ENCODE measurements at places on chromosomes 11 and 22. TPM values are rescaled to one million over a fixed set of nuclear protein-coding genes. Genes with fewer than 3 reads are reported as not detected.

VPS51 gene
- polyA plus RNA-seq = 119 TPM

LIPT2 gene
- polyA plus RNA-seq = 1.3 TPM

BTBD18 gene
- 0.05 TPM for polyA plus RNA-seq

GRIK4 gene
- polyA plus RNA-seq = not detected

DNA sequence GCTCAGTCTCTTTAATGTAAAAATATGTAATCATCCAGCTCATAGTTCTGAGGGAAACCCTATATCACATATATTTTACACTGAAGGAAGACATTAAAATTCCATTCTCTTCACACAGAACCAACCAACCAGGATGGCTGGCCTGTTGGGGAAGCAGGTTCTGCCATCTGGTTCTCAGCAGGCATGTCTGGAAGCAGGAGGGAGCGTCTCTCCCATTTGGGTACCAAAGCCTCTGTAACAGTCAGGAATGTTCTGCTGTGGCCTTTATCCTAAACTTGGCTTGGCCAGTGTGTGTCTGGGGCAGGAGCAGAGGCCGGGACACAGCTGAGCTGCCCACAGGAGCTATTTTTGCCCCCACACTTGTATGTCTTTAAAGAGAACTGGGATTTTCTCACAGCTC is 29.2 kb downstream of the SGSM3 start:
- DNase-seq = no peak

- DNase-seq = no peak
These were observed 237.8 kb downstream of the GRIK4 start for GRCh38 chr11:120749395-120749794.

MRGPRE gene
- 0.23 TPM for polyA plus RNA-seq

DNA sequence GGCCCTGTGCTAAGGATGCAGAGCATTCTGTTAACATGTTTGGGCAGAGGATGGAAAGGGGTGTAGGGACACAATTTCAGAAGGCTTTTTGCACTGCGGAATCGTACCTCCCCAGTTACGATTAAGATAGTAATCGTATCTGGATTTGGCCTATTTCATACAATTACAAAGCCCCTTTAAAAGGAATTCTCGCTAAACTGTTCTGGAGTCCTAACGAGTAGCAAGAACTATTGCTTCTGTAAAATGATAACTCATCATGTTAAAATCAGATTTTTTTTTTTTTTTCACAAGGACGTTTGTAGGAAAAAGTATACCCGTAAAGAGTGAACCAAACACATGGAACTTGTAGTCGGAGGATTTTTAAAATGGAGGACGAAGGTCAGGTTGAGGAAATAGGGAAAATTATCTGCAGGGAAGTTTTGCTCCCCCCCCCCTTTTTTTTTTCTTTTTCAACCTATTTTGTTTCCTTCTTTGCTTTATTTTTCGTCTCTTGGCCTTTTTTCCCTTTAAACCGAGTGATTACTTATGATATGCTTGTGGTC is 934 bp downstream of the HSD17B12 start:
- DNase-seq = no peak

TRIM29 gene
- 0.42 TPM for polyA plus RNA-seq

GRCh38 chr11:14934641-14935351 is 37.4 kb downstream of the CALCA start:
- DNase-seq = no peak

GRCh38 chr22:36562261-36562835 is 33.4 kb upstream of the EIF3D start:
- DNase-seq = no peak

CEND1 gene
- polyA plus RNA-seq = 0.42 TPM

HBD gene
- polyA plus RNA-seq = not detected

GRCh38 chr11:94873916-94874540 is 99.3 kb downstream of the CWC15 start:
- DNase-seq = no peak

FAM111B gene
- 0.15 TPM for polyA plus RNA-seq

DNA sequence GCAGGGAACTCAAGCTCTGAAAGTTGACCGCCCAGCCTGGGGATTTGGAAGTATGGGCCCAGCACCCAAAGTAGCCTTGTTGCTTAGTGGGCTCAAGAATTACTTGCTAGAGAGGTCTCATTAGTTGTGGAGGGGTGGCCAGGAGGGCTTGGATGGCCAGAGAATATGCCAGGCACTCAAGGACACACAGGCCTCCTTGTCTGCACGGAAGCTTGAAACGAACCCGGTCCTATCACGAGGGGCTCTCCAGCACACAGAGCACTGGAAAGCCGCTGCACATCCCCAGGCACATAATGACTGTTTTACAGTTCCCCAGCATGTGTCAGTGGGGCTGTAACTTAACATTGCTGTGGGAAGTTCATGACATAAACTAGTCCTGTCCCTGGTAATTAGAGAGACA is 55.9 kb downstream of the NAT10 start:
- DNase-seq = no peak

GRCh38 chr11:44079376-44079775 is 13.3 kb downstream of the ACCS start:
- DNase-seq = no peak

- DNase-seq = no peak
These were observed 12.8 kb upstream of the TRMU start for GRCh38 chr22:46322711-46323110.

- no peak for DNase-seq
These were observed 183.8 kb upstream of the NTM start for GRCh38 chr11:131186629-131187101.

DNA sequence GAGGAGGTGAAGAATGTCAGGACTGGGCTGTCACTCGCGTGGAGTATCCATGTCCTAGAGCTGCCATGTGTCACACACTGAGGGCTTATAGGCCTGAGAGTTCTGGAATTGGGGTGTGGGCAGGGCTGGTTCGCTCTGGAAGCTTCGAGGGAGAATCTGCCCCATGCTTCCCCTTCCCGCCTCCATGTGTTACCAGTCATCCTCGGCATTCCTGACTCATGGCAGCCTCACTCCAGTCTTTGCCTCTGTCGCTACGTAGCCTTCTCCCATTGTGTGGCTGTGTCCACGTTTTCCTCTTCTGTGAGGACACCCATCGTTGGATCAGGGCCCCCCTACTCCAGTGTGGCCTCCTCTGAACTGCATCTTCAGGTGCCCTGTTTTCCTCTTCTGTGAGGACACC is 301.2 kb downstream of the TBC1D22A start:
- no peak for DNase-seq

GRCh38 chr11:107898270-107898669 is 30.0 kb upstream of the RAB39A start:
- no peak for DNase-seq

LRRC32 gene
- polyA plus RNA-seq = 27.3 TPM

GRCh38 chr11:103594283-103594682 is 442.2 kb upstream of the DDI1 start:
- no peak for DNase-seq

GNAZ gene
- 9.7 TPM for polyA plus RNA-seq

NCR3LG1 gene
- 0.85 TPM for polyA plus RNA-seq
